Effector memory CD8-positive, alpha-beta T cell (primary cell): ENCODE measurements at places on chromosomes 3 and 15.

DNA sequence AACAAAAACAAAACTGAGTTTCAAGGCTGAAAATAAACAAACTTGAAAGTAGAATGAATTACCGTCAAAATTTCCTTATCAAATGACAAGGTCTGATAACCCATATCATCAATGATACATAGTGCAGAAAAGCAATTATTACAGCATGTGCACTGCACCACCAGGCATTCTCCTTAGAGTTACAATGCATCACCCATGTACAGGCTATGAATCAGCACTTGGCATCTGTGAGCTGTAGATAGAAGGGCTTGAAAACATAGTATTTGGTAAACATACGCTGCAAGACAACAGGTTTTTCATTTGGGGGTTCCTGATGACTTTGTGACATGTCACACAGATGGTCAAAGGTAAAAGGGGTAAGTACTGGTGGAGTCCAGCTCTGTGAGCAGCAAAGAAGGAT is 265.1 kb downstream of the CTNNB1 start:
- H3K36me3 ChIP-seq = peaks cover 2% of the 10 kb centered on the region
- H3K27me3 ChIP-seq = no peaks in the 10 kb centered on the region
- H3K4me3 ChIP-seq = no peak overlapping the region
- H3K4me1 ChIP-seq = no peaks in the 10 kb centered on the region
- no peak for DNase-seq

- peak overlapping the region; percentile 70 for H3K4me3 ChIP-seq
- peaks cover 6% of the 10 kb centered on the region for H3K36me3 ChIP-seq
- peak overlapping the region; percentile 60 for H3K27ac ChIP-seq
- H3K4me1 ChIP-seq = peaks cover 48% of the 10 kb centered on the region
These were observed 106.4 kb downstream of the FBLN2 start for GRCh38 chr3:13655061-13655913.

GRCh38 chr3:31275038-31275572 is 257.6 kb upstream of the STT3B start:
- no peak for DNase-seq
- H3K27ac ChIP-seq = no peak overlapping the region
- H3K4me1 ChIP-seq = no peaks in the 10 kb centered on the region
- H3K27me3 ChIP-seq = peaks cover 15% of the 10 kb centered on the region
- H3K4me3 ChIP-seq = no peak overlapping the region

GRCh38 chr3:159480046-159480445 is 508.6 kb upstream of the IL12A start:
- no peak overlapping the region for H3K4me3 ChIP-seq
- no peak for DNase-seq
- no peaks in the 10 kb centered on the region for H3K27me3 ChIP-seq
- H3K27ac ChIP-seq = no peak overlapping the region
- no peaks in the 10 kb centered on the region for H3K36me3 ChIP-seq

DNA sequence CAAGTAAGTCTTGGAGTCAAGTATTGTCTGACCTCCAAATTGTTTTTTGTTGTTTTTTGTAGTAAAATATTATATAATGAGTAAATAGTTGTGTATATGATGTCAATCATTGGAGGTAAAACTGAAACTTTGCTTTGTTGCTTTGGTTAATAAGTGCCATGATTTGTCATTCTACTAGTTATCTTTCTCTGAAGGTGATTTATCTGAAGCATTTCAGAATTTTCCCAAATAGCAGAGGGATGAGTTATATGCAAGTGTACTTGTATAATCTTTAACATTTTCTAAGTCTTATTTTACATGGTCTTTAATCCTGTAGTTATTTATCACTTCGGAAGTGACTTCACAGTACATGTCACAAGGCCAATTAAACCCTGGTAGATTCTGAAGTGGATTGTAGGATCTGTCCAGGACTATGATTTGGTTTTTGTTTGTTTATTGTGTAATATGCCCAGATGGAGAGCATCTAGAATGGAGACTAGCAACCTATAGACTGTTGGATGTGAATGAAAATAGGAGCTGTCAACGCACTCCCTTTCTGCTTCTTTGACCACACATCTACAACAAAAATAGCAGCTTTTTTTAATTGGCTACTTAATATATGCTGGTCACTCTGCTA is 93.1 kb upstream of the SAMMSON start:
- H3K4me3 ChIP-seq = no peak overlapping the region
- no peak for DNase-seq
- H3K27ac ChIP-seq = no peak overlapping the region
- H3K36me3 ChIP-seq = peaks cover 3% of the 10 kb centered on the region
- H3K4me1 ChIP-seq = no peaks in the 10 kb centered on the region
- H3K27me3 ChIP-seq = no peaks in the 10 kb centered on the region
